ENCODE measurements at places on chromosomes 16 and 17.

DNA sequence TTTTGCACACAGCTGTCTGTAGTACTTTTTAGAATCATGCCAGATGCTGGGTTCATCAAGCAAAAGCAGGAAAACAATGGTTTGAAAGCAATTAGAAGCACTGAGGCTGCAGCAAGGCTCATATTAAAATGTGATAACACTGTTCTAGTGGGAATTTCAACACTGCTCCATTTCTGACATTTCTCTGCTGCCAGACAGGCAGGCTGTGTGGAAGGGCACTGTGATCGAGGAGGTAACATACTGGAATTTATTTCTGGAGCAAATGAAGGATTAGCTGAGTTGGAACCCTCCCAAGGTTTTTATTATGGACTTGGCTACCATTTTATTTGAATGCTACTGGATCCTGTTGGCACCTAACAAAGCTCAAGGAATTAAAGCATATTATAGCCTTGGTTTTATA is 66.9 kb downstream of the SKAP1 start:
- no peak for DNase-seq

- no peak for DNase-seq
Observed at GRCh38 chr17:65049085-65049756, 7.3 kb downstream of the GNA13 start.

- no peak for DNase-seq
Observed at GRCh38 chr17:69608808-69609472, 194.4 kb downstream of the MAP2K6 start.

DNA sequence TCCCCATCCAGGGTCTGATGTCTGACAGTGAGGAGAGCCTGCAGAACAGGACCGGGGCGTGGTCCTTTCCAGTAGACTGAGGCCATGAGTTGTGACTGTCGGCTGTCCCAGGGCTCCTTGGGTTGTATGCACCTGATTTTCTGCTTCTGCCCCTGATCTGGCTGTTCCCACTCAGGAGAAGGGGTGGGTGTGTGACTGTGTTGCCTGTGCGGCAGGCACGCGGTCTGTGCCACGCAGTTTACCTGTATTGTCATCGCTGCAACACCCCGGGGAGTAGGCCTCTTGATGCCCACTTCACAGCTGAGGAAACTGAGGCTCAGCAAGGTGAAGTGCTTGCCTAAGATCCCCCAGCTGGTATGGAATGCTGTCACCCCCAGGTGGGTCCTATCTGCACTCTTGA is 1.4 kb downstream of the CRISPLD2 start:
- no peak for DNase-seq

DNA sequence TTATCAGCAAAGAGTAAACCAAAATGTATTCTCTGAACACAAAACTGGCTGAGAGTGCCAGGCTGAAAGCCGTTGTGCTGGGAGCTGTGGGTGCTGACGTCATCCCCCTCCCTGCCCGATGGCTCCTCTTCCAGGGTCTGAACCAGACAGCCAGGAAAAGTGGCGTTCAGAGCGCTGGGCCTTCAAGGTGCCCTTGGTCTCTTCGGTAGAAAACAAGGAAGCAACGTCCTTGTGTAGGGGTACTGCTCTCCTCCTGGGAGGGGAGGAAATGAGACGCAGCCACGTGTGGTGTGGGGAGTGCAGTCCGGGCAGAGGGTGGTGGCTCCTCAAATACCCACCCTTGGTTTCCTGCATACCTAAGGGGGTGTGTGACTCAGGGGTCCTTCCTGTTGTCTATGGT is 394.7 kb downstream of the SEC14L1 start:
- DNase-seq: no peak

GRCh38 chr17:19485800-19486340 is 47.8 kb upstream of the SLC47A1 start:
- no peak for DNase-seq

GRCh38 chr16:67862623-67863583 is 9.9 kb upstream of the EDC4 start:
- no peak for DNase-seq

GRCh38 chr16:67672306-67672705 is 5.7 kb downstream of the C16orf86 start:
- DNase-seq: no peak

DNA sequence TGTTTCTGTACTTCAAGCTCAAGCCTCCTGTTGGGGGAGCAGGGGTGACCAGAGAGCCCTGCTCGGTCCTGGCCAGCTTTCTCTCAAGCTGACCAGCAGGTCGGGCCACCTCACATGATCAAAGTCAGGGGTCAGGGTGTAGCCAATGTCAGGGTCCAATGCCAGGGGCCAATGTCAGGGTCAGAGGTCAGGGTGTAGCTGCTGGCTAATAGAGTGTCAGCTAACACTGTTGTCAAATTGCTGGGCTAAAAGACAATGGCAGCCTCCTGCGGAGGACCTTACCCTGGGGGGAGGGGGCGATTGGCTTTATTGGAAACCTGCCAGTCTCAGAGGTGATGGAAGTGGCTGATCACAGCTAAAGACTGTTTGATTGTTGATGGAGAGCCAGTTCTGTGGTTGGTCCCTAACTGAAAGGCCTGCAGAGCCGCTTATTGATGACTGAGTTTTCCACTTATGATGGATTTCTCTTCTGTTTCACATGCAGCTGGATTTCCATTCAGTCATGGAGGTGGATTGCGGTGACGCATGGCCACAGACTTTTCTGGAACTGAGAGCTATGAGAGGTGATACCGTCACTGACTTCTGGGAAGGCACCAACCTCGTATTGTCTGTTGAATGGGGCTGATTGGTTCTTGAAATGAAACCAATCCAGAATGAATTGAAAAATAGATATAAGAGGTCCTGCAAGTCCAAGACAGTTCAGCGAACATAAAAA is 97.4 kb upstream of the ZFHX3 start:
- DNase-seq: no peak

DNA sequence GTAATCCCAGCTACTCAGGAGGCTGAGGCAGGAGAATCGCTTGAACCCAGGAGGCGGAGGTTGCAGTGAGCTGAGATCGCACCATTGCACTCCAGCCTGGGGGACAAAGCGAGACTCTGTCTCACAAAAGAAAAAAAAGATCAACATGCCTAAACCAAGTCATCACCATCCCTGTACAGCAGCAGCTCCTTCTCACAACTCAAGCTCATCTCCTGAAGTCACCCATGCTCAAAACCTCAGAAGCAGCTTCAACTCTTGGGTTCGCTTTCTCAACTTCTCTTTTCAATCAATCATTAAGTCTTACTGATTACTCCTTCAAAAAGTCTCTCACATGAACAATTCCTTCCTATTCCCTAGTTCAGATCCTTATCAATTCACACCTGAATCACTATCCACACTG is 31.3 kb downstream of the PHLPP2 start:
- no peak for DNase-seq

- DNase-seq: no peak
Observed at GRCh38 chr17:79982986-79983385, 52.7 kb downstream of the TBC1D16 start.

GRCh38 chr17:63435681-63436522 is 10.2 kb downstream of the CYB561 start:
- no peak for DNase-seq

Measured in stimulated activated naive CD4-positive, alpha-beta T cell (primary cell).